ENCODE measurements at places on chromosomes 3 and 15.

DNA sequence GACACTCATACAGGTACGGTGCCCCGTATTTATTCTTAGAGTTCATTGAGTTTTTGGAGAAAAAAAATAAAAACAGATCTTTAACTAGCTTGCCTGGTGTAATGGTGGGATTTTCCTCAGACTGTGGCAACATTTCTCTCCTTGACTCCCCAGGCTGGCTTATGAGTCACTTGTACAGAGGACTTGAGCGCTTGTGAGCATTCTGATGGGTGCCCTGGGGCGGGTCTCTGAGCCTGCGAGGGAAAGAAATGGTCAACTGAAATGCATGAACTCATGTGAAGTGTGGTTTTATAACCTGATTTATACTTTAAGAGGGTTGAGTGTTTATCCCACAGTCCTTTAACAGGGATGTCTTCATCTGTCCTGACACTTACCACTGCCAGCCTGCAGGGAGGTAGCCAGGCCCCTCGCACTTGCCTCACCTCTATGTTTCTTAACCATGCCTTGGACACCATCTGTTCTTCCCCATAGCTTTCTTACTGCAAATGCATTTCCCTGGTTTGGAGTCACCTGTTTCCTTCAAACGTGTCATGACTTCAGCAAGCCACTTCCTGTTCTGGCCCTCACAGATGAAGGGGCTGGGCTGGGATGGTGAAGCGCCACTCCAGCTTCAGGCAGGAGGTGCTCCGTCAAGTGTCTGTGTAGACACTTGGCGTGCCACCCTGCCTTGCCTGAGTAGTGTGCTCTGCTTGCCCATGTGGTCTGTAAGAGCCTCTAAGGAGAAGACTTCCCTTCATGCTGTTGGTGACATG, 118.7 kb downstream of the PDE8A start:
- no peak for DNase-seq

- no peak for DNase-seq
Observed at GRCh38 chr15:41987246-41987924, 15.0 kb upstream of the EHD4 start.

DNA sequence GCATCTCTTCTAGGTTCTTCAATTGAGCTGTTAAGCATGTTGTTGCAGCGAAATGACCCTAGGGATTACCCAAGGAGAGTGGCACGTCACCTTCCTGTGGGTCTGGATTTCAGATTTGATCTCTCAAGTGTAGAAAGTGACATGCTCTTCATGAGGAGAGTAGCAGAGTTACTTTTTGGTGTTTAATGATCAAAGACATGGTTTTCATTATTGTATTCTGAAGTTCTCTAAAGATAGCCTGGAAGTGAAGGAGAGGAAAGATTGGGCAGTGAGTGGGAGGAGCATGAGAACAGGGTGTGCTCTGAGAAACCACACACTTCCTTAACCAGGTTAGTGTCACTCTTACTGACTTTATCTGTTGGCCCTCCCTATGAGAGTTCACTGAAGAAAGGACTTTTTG, 153.6 kb downstream of the AKAP13 start:
- no peak for DNase-seq

- DNase-seq = no peak
Observed at GRCh38 chr3:126371096-126371705, 14.0 kb upstream of the KLF15 start.

- DNase-seq = no peak
Observed at GRCh38 chr3:138461246-138461645, 26.8 kb downstream of the ESYT3 start.

DNA sequence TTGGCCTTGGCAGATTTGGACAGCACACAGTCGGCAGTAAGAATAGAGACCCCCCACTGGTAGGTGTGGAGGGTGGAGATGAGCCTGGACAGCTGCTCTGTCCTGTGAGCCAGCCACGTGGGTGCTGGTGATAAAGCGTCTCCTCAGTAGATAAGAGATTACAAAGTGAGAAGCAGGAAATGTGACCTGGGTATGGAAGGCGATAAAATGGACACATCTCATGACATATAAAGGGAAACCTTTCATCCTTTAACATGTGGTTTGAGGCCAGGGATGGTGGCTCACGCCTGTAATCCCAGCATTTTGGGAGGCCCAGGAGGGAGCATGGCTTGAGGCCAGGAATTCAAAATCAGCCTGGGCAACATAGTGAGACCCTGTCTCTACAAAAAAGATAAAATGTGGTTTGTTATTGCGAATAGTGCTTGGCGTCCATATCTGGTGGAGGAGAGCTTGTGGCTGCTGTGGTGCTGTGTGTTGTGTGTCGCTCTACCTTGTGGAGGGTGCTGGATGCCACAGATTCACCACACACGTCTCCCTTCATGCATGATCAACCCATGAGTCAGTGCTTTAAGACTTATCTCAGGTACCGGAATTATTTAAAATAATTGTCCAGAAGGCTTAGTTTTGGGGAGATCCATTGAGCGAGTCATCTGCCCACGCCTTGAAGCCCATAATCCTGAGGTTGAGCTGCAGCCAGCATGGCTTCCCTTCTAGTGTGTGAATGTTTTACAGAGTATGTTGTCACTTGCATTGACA, 157.0 kb downstream of the GABRG3 start:
- no peak for DNase-seq

- no peak for DNase-seq
Observed at GRCh38 chr15:63083541-63083940, 38.1 kb upstream of the LACTB start.

DNA sequence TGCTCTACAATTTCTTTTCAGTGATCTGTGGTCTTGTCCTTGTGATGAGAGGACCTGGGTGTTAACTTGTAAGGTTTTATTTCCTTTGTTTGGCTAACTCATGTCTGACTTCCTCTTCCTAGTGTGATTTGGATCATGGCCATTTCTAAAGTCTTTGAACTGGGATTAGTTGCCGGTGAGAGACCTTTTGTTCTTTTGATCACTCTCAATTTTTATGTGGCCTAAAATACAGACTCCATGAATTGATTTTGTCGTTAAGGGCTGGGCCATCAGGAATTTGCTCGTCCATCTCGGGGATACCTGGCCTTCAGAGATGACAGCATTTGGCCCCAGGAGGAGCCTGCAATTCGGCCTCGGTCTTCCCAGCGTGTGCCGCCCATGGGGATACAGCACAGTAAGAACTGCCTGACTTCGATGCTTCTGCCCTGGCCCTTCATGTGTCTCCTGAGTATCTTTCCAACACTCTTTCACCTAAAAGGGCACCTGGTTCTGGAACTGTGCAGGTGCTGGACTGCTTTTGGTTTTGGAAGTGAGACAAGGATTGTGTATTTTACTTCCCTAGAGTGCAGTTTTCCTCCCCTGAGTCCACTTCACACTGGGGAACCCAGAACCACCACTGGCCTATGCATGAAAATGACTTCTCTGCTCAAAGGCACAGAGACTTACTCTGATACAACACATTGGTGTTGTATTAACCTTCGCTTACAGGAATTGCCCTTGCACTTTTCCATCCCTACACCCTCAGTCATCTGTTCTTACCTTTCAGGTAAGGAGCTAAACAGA, 13.1 kb upstream of the LRRC2 start:
- DNase-seq = no peak

DNA sequence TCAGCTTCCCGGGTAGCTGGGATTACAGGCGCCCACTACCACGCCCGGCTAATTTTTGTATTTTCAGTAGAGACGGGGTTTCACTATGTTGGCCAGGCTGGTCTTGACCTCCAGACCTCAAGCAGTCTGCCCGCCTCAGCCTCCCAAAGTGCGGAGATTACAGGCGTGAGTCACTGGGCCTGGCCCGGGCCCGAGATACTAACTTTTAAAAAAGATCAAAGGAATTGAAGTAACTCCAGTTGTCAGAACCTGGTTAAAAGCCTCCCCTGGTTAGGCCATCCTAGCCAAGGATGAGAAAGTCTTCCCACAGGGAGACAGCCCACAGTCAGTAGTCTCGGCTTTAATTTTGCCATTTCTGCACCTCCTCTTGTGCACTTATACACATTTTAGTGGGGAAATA, 212.3 kb upstream of the MCTP2 start:
- DNase-seq = no peak

DNA sequence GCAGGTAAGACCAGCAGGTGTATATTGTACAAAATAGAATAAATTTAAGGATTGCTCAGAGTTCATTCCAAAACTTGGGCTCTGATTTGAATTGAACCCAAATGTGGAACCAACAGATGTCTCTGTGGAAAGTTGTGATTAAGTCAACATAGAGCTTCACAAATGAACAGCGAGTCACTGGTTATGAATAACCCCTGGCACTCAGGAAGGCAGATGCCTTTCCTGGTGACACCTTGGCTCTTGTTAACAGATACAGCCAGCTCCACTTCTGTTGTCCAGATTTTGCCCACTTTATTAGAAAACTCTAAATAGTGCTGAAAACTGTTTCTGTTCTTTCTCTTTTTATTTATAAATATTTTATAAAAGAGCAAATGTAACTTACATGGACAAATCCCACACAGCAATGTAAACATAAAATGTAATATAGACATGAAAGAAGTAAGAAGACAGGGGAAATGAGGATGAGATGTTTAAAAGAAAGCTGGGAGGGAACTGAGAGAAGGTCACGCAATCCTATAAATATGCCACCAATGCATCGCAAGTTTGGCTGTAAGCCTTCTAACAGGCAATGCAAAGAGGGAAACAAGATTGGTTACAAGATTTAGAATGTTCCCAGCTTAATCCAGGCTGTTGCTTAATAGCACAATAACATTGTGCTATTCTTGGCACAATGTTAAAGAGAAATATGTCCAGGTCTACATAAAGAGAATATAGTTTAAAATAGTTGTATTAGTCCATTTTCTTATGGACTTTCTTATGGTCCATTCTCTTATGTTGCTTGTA, 495.5 kb downstream of the TAFA4 start:
- DNase-seq = no peak

DNA sequence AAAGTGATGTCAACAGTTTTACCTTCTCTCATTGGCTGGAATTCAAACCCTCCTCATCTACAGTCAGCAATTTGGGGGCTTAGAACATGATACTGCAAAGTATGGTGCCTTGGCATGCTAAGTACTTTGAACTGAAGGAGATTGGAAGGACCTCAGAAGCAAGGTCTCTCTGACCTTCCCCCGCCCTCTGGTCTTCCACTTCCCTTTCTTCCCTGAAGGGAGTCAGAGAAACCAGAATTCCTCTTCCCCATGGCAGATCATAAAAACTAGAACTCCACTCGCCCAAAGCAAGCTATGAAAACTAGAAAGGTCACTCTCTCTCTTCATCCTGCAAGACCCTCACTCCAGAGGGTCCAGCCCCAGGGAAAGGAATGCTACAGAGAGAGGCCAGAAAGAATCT, 64.2 kb downstream of the CD200R1L start:
- DNase-seq = no peak

- DNase-seq = no peak
Observed at GRCh38 chr3:16666206-16666605, 61.0 kb upstream of the DAZL start.

DNA sequence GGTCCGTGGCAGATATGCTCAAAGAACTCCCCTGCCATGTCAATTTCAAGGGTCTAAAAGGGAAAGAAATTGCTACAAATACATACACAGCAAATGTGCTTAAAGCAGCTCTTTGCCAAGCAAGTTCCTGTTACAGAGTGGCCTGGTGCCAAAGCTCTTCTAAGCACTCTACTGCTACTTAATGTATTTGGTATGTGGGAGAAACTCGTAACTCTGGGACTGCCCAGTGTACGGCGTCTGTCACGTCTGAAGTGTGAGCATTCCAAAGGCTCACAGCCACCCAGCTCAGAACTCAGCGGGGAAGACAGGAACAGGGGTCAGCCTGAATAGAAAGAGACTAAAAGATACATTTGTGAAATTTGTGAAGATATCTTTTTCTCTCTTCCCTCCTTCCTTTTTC, 54.6 kb downstream of the RBMS3 start:
- DNase-seq = no peak

DNA sequence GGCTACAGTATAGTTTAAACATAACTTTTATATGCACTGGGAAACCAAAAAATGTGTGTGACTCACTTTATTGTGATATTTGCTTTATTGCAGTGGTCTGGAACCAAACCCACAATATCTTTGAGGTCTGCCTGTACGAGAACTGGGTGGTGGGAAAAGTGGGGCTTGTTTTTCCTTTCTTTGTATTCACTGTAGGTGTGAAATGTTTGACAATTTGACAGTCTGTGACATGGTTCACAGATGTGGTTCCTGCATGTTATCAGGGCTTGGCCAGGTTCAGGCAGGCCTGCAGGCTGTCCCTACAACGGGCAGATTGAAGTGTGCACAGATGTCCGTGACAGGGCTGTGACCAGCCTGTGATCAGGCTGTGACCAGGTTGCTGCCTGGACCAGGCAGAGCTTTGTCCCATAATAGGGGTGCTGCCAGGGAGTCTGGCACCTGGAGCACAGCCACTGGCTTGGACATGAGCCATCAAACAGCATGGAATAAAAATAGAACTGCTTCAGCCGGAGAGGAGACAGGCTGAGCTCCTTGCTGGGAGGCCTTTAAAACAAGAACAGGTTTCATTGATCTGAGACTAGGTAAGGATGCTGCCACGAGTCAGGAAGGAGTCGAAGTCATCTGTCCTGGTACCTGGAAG, 61.0 kb downstream of the KLF13 start:
- DNase-seq = no peak

GRCh38 chr3:195870442-195870841, 37.9 kb downstream of the TNK2 start:
- DNase-seq = no peak

- DNase-seq = no peak
Observed at GRCh38 chr3:196082619-196082971, 705 bp upstream of the TFRC start.

- DNase-seq = no peak
Observed at GRCh38 chr15:78059110-78059839, 18.2 kb downstream of the TBC1D2B start.

DNA sequence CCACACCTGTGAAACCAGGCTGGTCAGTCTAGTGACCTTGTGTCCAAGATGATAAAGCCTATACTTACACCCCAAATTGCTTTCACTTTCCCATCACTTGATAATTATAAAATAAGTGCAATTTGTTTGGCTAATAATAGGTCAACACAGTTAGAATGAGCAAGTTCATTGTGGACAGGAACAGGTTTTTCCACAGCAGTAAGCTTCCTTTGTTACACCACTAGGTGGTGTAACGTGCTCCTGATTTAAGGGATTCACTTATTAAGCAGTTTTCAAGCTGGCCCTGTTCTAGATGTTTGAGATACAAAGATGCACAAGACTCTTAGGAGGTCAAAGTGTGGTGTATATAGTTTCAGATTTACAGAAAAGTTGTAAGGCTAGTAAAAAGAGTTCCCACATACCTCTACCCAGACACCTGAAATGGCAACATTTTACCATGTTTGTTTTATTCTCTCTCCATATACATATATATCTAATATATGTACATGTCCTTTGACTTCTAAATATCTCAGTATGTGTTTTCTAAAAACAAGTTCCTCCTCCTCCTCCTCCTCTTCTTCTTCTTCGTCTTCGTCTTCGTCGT, 6.8 kb upstream of the MFSD1 start:
- no peak for DNase-seq

DNA sequence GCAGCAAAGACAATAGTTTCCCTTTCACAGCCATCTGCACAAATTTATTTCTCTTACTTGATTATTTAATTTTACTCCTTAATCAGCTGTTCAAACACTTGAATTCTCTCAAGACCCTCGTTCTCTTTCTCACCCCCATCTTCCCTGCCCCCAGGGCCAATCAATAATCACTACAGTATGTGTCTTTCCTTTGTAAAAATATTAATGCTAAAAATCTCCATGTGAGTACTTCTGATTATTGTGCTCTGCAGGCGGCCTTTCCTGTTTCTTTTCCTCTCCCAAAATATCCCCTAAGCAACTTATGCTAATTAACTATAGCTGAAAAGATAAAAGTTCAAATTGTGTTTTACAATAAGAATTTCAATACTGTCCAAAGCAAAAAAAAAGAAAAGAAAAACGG, 617.0 kb upstream of the CBLB start:
- no peak for DNase-seq

Data from C1 segment of cervical spinal cord (tissue), 14 donors.